Stomach (tissue), 19 donors: ENCODE measurements at places on chromosomes 16 and 17.

GRCh38 chr16:57128771-57129389 is 36.5 kb downstream of the CPNE2 start:
- DNase-seq = no peak

DNA sequence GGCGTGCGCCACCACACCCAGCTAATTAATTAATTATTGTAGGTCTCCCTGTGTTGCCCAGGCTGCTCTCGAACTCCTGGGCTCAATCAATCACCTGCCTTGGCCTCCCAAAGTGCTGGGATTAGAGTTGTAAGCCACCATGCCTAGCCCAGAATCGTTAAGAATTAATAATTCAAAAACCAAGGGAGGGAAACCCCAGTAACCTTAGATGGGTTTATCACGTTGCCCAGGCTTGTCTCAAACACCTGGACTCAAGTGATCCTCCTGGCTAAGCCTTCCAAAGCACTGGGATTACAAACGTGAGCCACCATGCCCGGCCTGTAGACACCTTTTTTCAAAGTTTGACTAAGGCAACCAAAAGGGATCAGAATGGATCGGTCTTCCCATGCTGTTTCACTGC is 21.6 kb downstream of the CD300LF start:
- no peak for DNase-seq

- no peak for DNase-seq
Observed at GRCh38 chr17:51805765-51806164, 352.7 kb downstream of the CA10 start.

- DNase-seq = no peak
Observed at GRCh38 chr16:56057151-56057550, 134.1 kb upstream of the GNAO1 start.

GRCh38 chr17:65324611-65325342 is 187.6 kb downstream of the RGS9 start:
- peak; percentile 55 for DNase-seq

- no peak for DNase-seq
Observed at GRCh38 chr16:31480851-31481536, 1.9 kb upstream of the SLC5A2 start.

- no peak for DNase-seq
Observed at GRCh38 chr17:27506348-27507218, 50.3 kb downstream of the KSR1 start.

DNA sequence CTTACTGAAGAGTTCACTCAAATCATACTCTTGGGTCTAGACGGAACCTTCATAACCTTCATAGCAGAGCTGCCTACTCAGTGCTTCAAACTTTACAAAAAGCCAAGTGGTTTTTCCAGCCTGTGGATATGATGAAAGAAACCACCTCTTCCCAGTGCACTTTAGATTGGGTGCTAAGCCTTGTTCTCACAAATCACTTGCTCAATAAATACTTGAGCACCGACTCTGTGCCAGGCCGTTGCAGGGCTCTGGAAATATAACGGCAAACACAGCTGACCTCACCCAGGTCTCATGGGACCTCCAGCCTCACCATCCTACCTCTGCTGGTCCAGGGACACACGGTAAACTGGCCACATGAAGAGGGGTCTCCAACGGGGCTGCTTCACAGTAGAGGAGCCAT is 35.7 kb downstream of the CDRT4 start:
- DNase-seq = no peak
